ENCODE measurements at places on chromosomes 11 and 22. TPM values are rescaled to one million over a fixed set of nuclear protein-coding genes. Genes with fewer than 3 reads are reported as not detected.

The ASRGL1 gene
- total RNA-seq, result 54.8 TPM

- H3K27ac ChIP-seq, result no peak overlapping the region
- H3K4me1 ChIP-seq, result no peaks in the 10 kb centered on the region
- no peak overlapping the region for H3K4me3 ChIP-seq
- no peaks in the 10 kb centered on the region for H3K27me3 ChIP-seq
- H3K36me3 ChIP-seq, result no peaks in the 10 kb centered on the region
- DNase-seq, result peak; percentile 46
Measured at GRCh38 chr22:23067023-23067650, 3.2 kb upstream of the GNAZ start.

GRCh38 chr22:37965940-37966664 lies 12.6 kb downstream of the POLR2F start:
- no peaks in the 10 kb centered on the region for H3K27me3 ChIP-seq
- DNase-seq, result no peak
- no peak overlapping the region for H3K4me3 ChIP-seq
- no peaks in the 10 kb centered on the region for H3K4me1 ChIP-seq
- H3K36me3 ChIP-seq, result peaks cover 46% of the 10 kb centered on the region

The MRGPRE gene
- not detected for total RNA-seq

GRCh38 chr11:36023922-36024321 lies 80.1 kb downstream of the LDLRAD3 start:
- no peak overlapping the region for H3K27ac ChIP-seq
- no peaks in the 10 kb centered on the region for H3K27me3 ChIP-seq
- no peaks in the 10 kb centered on the region for H3K36me3 ChIP-seq
- no peaks in the 10 kb centered on the region for H3K4me1 ChIP-seq
- no peak overlapping the region for H3K4me3 ChIP-seq

DNA sequence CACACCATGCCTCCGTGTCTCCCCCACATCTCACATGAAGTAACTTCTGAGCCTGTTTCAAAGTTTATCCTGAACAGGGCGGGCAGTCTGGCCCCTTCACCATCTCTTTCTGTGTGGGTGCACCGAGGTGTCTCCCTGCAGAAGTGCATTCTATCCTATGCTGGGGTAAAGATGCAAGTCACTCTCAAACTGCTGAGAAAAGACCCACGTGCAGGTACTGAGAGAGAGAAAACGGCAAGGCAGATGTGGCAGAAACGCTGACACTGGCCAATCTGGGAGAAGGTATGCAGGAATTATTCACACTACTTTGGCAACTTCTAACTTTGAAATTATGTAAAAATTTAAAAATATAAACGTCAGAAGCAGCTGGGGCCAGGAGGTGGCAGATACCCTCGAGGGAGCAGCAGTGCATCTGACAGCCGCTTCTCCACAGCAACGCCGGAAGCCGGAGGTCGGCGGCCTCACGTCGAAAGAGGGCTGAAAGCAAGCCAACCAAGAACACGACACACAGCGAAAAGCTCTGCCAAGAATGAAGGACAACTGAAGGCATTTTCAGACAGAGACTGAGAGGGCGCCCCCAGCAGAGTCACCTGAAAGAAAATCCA lies 34.2 kb upstream of the MOB2 start:
- no peaks in the 10 kb centered on the region for H3K27me3 ChIP-seq
- no peaks in the 10 kb centered on the region for H3K36me3 ChIP-seq
- H3K27ac ChIP-seq, result no peak overlapping the region
- no peak overlapping the region for H3K4me3 ChIP-seq
- no peak for DNase-seq
- peaks cover 35% of the 10 kb centered on the region for H3K4me1 ChIP-seq

GRCh38 chr22:41828516-41828915 lies 4.4 kb upstream of the SREBF2 start:
- peaks cover 13% of the 10 kb centered on the region for H3K4me1 ChIP-seq
- no peaks in the 10 kb centered on the region for H3K27me3 ChIP-seq
- H3K36me3 ChIP-seq, result no peaks in the 10 kb centered on the region
- H3K27ac ChIP-seq, result no peak overlapping the region

The RANBP1 gene
- total RNA-seq, result 53.0 TPM

The SMIM38 gene
- total RNA-seq, result not detected

DNA sequence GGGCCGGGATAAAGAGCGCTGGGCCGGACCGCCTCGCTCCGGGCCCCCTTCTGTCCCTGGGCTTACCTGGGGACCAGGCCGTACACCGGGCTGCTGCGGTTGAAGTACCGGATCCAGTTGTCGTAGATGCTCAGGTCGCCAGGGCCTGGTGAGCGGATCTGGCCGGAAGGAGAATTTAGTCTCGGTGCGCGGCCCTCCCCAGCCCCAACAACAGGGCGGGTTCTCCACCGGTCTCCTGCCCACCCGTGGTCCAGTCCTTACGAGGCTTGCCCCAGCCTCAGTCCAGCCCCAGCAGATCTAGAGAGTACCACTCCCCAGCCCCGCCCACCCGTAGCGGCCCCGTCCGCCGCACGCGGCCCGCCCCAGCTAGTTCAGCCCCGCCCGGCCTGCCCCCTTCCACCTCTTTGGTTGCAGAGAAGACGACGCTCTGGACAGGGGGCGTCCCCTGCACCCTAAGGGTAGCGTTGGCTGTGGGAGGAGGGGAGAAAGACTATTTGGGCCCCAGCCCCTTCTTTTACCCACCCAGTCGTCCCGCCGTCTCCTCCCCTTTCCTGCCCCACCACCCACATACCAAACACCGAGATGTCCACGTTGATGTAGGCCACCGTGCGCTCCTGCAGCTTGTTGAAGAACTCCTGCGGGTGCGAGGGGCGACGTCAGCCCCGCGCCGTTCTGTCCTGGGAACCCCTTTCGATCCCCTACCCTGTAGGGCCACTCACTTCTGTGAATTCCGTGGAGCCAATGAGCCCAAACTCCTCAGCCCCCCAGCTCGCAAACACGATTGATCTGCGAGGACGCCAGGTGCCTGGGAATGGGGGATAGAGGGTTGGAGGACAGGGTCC lies 6.8 kb downstream of the SAC3D1 start:
- peak overlapping the region; percentile 17 for H3K27ac ChIP-seq
- H3K36me3 ChIP-seq, result peaks cover 14% of the 10 kb centered on the region
- H3K27me3 ChIP-seq, result no peaks in the 10 kb centered on the region
- H3K4me3 ChIP-seq, result peak overlapping the region; percentile 57

DNA sequence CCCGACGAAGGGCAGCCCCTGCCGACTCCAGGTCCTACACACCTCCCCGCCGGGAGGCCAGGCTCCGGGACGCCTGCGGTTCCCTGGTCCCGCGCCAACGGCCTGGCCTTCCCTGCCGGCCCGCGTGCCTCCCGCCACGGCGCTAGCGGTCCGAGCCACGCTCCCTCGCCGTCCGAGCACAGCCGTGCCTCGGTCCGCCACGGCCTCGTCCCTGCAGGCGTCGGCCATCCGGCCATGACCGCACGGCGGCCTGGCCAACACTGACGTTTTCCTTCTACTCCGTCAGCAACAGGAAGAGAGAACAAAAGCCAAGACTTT lies 532 bp downstream of the EIF4G2 start:
- peak overlapping the region; percentile 99 for H3K27ac ChIP-seq
- no peak for DNase-seq
- H3K27me3 ChIP-seq, result no peaks in the 10 kb centered on the region

- no peak for DNase-seq
- H3K27ac ChIP-seq, result no peak overlapping the region
- no peak overlapping the region for H3K4me3 ChIP-seq
- H3K27me3 ChIP-seq, result no peaks in the 10 kb centered on the region
- H3K36me3 ChIP-seq, result peaks cover 14% of the 10 kb centered on the region
Measured at GRCh38 chr11:66609721-66610617, 6.5 kb upstream of the RBM14 start.

DNA sequence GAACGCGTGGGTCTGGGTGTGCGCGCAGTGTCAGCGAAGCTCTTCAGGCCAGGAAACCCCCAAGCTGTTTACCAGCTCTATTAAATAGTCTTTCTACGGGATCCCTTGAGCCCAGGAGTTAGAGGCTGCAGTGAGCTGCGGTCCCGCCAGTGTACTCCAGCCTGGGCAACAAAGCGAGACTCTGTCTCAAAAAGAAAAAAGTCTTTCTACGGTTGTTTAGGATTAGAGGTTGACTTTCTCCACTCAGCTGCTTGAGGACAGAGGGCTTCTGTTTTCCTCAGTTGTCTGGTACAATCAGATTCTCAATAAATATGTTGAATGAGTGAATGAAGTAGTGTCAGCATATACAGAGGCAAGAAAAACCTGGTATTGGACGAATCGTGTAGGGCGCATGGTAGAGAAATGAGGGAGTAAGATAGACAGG lies 619 bp downstream of the SART1 start:
- H3K4me1 ChIP-seq, result peaks cover 17% of the 10 kb centered on the region
- peak overlapping the region; percentile 99 for H3K4me3 ChIP-seq
- peaks cover 27% of the 10 kb centered on the region for H3K36me3 ChIP-seq

The ANKRD42 gene
- total RNA-seq, result 13.0 TPM

The OR56A1 gene
- not detected for total RNA-seq

DNA sequence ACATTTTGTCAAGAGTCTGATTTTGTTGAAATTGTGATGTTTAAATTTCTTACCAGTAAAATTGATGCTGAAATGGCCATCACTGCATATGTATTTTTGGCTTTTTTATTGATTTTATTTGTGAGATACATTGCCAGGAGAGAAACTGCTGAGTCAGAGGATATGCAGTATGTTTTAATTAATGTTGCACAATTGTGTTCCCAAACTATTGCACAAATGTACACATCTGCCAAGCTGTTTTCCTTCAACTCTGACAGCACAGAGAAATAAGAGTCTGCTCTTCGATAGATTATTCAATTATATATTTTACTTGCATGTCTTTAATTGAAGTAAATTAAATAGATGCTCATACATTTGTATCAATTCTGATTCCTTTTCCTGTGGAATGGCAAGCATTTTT lies 640.2 kb upstream of the LUZP2 start:
- DNase-seq, result no peak
- no peaks in the 10 kb centered on the region for H3K4me1 ChIP-seq
- H3K27me3 ChIP-seq, result no peaks in the 10 kb centered on the region
- H3K4me3 ChIP-seq, result no peak overlapping the region
- H3K36me3 ChIP-seq, result no peaks in the 10 kb centered on the region
- no peak overlapping the region for H3K27ac ChIP-seq

DNA sequence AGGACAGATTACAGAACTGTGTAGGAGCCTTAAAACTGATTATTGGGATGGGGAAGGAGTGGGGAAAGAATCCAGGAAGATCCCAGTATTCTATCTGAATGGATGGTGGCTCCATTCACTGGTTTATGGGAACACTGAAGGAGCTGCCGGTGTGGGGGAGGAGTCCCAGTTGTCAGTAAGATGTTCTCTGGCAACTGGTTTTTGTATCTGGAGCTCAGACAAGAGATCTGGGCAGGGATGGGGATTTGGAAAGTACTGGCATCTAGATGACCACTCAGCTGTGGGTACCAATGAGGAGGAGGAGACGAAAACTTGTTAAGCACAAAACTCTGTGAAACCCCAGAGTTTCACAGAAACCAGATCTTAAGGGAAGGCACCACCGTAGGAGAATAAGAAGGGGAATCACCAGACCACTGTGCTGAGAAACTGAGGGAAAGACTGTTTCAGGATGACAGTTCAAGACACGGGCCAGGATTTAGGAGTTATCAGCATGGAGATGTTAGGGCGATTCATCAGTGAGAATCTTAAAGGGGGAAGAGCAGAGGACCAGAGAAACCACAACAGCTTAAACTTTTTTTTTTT lies 28.1 kb downstream of the LDLRAD3 start:
- no peak overlapping the region for H3K27ac ChIP-seq
- H3K27me3 ChIP-seq, result no peaks in the 10 kb centered on the region
- no peak overlapping the region for H3K4me3 ChIP-seq
- peaks cover 11% of the 10 kb centered on the region for H3K4me1 ChIP-seq
- no peaks in the 10 kb centered on the region for H3K36me3 ChIP-seq

- H3K36me3 ChIP-seq, result no peaks in the 10 kb centered on the region
- no peak for DNase-seq
- H3K27ac ChIP-seq, result no peak overlapping the region
- H3K4me1 ChIP-seq, result no peaks in the 10 kb centered on the region
Measured at GRCh38 chr11:74570266-74571061, 21.9 kb upstream of the POLD3 start.

GRCh38 chr11:37333345-37333744 lies 735.3 kb upstream of the RAG2 start:
- H3K27ac ChIP-seq, result no peak overlapping the region
- H3K4me3 ChIP-seq, result no peak overlapping the region
- H3K36me3 ChIP-seq, result no peaks in the 10 kb centered on the region
- DNase-seq, result no peak
- no peaks in the 10 kb centered on the region for H3K27me3 ChIP-seq
- H3K4me1 ChIP-seq, result no peaks in the 10 kb centered on the region

The SAA4 gene
- not detected for total RNA-seq

DNA sequence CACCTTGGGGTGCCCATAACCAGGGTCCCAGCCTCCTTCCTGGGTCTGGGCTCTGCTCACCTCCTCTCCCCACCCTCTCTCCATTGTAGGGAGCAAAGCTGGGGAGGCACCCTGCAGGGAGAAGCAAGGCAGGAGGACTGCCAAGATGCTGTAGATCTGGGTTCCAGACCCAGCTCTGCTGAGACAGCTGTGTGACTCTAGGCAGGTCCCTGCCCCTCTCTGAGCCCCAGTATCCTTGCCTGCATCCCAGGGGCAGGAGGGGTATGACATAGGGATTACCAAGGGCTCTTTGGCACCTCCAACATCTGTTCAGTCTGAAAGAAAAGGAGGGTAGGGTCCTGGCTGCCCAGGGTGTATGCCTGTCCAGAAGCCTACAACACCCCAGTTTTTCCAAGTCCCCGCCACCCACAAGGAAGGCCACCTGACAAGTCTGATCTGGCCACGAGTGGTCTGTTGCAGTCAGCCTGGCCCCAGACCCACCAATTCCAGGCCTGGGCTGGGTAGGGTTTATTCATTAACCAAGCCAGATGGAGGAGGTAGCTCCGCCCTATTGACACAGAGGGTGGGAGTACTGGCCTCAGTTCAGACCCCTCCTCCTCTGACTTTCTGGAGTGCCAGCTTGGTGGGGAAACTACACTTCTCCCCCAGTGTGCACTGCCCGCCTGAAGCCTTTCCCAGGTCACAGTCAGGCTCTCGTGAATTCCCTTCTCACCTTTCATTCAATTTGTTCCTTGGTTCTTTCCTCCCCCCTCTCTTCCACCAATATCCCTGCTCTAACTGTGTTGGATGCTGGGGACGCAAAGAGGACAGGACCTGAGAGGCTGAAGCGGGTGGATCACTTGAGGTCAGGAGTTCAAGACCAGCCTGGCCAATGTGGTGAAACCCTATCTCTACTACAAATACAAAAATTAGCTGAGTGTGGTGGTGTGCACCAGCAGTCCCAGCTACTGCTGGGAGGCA lies 15.0 kb downstream of the STARD10 start:
- no peaks in the 10 kb centered on the region for H3K36me3 ChIP-seq
- no peak overlapping the region for H3K4me3 ChIP-seq
- peaks cover 36% of the 10 kb centered on the region for H3K4me1 ChIP-seq
- no peak overlapping the region for H3K27ac ChIP-seq

GRCh38 chr22:50613291-50613981 lies 12.8 kb downstream of the MAPK8IP2 start:
- H3K27me3 ChIP-seq, result no peaks in the 10 kb centered on the region
- H3K27ac ChIP-seq, result peak overlapping the region; percentile 24
- no peaks in the 10 kb centered on the region for H3K36me3 ChIP-seq
- H3K4me1 ChIP-seq, result no peaks in the 10 kb centered on the region

The SPTBN2 gene
- 8.1 TPM for total RNA-seq
